GM12878 (cell line): ENCODE measurements at places on chromosomes 6 and 20. TPM values are rescaled to one million over a fixed set of nuclear protein-coding genes. Genes with fewer than 3 reads are reported as not detected.

The ID4 gene
- not detected in 2 replicates for total RNA-seq

DNA sequence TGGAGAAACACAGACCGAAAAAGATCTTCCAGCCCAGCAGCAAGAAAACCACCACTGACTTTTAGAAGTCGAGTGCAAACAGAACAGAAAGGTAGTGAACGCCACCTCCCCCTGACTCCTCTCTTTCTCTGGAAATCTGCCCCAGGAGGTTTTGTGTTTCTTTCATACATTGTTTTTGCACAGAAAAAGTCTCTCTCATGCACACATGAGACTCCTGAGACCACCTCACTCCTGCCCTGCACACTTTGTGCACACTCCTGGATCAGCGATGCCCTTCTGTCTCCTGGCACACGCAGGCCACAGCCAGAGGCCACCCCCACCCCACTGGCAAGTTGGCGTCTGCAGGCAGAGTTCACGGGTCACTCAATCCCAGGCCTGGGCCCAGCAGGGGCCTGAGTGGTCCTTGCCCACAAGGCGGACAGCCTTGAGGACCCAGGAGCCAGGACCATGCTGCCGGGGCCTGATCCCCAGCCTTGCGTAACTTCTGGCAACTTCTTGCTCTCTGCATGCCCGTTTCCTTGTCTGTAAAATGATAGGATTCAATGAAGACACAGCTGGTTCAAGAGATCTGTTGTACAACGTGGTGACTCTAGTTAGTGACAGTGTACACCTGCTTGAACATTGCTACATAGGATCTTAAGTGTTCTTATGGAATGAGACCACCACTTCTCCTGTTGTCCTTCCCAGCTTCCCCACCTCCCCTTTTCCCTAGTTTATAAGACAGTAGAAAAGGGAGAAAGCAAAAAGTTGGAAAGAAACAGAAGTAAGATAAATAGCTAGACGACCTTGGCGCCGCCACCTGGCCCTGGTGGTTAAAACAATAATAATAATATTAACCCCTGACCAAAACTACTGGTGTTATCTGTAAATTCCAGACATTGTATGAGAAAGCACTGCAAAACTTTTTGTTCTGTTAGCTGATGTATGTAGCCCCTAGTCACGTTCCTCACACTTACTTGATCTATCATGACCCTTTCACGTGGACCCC, 30.2 kb upstream of the CST7 start:
- no peak for DNase-seq

The GUCA1A gene
- not detected in 2 replicates for total RNA-seq

The FRMD1 gene
- total RNA-seq: not detected in 2 replicates

- DNase-seq: no peak
Observed at GRCh38 chr6:41428996-41429421, 93.6 kb downstream of the NCR2 start.

The MAP3K5 gene
- 31.6 TPM in 2 replicates for total RNA-seq

- DNase-seq: no peak
Observed at GRCh38 chr6:82362878-82363427, 664 bp upstream of the TPBG start.

The SIRPB2 gene
- total RNA-seq: not detected in 2 replicates

GRCh38 chr6:122007339-122007738, 392.1 kb upstream of the HSF2 start:
- no peak for DNase-seq

DNA sequence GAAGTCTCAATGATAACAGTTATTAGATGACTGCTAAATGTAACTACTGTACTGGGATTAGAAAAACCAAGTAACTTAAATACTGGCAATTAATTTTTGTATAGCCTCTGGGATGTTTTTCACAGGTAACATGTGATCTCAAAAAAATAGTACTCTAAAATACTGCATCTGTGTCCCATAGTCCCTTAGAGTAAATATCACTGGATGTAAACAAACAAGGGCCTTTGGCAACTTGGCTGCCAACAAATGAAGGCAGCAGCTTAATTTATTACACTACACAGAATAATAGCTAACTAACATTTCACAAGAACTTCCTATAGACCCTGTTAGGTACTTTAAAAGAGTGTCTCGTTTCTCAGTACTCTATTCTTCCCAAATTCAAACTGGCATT, 14.0 kb downstream of the ARHGAP18 start:
- DNase-seq: no peak

The DDX43 gene
- 0.08 TPM in 1 of 2 replicates, not detected in the other for total RNA-seq

The STXBP5 gene
- 11.1 and 13.2 TPM in 2 replicates for total RNA-seq

The LY6G5B gene
- 11.1 and 16.5 TPM in 2 replicates for total RNA-seq

DNA sequence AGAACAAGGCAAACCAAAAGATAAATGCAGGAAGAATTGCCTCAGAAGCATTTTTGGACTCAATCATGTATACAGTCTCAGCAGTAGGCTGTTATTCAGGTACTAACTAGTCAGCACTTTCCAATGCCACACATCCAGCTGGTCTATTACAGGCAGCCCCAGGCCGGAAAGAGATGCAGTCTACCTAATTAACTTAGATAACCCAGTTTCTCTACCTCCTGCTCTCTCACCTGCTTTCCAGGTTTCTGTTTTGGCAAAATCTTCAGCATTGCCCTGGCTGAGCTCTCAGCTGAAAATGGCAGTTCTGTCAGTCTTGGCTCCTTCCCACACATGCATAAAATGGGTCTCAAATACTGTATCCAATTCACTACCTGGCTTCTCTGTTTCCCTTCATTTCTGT, 101.3 kb upstream of the UFL1 start:
- DNase-seq: no peak

The SLC16A10 gene
- total RNA-seq: 10.6 and 11.0 TPM in 2 replicates

- peak; percentile 21 for DNase-seq
Observed at GRCh38 chr6:119533603-119534279, 184.2 kb upstream of the MAN1A1 start.

- DNase-seq: peak; percentile 82
Observed at GRCh38 chr6:43369174-43370002, at the start of gene ZNF318. ZNF318 (minus strand) TSS chr6:43369647; CDS start chr6:43369365, 282 bp downstream.

GRCh38 chr20:57615445-57615811, 4.8 kb downstream of the ZBP1 start:
- DNase-seq: no peak

The DEF6 gene
- total RNA-seq: 58.1 and 66.3 TPM in 2 replicates

- no peak for DNase-seq
Observed at GRCh38 chr6:20850686-20851416, 316.6 kb downstream of the CDKAL1 start.

The DOK5 gene
- not detected in 2 replicates for total RNA-seq

GRCh38 chr6:90835596-90836212, 248.8 kb upstream of the MAP3K7 start:
- no peak for DNase-seq
